Stimulated activated CD8-positive, alpha-beta memory T cell treated with anti-CD3 and anti-CD28 coated beads, Interleukin-15, amount 100 ng/mL, for 4 hours (primary cell): ENCODE measurements at places on chromosomes 1 and 21.

DNA sequence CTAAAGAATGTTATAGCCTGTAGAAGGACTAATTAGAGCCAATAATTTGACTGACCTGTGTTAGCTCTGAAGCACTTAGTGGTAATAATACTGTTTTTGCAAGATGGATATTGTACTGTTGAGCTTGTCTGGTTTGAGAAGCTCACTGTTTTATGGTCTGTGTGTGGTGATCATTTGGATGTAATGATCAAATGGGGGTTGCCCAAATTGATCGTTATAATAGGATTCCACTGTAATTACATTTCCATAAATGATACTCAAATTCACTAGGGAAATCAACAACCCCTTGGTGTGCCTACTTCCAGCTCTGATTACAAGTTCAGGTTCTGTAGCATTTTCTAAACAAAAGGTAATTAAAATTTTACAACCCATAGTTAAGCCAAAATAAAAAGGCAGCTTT lies 971.4 kb downstream of the TTLL7 start:
- no peak for DNase-seq

DNA sequence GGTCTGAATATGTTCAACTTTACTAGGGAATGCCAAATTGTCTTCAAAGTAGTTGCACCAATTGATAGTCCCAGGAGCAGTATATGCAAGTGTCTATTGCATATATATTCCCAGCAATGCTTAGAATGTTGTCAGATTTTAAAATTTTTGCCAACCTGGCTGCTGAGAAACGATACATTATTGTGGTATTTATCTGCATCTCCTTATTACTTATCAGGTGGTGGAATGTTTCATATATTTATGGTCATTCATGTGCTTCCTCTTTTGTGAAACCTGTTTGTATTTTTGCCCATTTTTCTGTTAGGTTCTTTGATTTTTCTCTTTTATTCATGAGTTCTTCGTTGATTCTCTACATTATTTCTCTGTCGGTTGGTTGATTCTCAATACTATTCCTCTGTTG lies 39.5 kb downstream of the COLGALT2 start:
- no peak for DNase-seq

DNA sequence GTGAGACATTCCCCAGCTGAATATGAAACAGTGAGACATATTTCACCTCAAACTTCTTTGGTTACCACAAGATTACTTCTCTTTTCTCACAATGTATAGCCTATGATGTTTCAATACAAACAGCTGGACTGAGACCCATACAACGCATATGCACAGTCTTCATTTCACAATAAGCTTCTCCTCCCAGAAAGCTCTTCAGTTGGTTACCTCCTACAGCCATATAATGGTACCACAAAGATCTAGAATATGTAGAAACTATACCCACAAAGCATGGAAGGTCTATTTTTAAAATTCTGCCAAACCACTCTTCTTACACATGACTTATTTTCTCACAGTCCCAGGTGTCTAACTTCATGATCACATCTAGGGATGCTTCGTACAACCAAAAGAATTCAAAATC lies 70.8 kb downstream of the JAK1 start:
- no peak for DNase-seq

- DNase-seq, result no peak
Observed at GRCh38 chr1:1255611-1256010, 9.1 kb upstream of the C1QTNF12 start.

GRCh38 chr1:245503548-245503947 lies 348.8 kb downstream of the KIF26B start:
- no peak for DNase-seq

- no peak for DNase-seq
Observed at GRCh38 chr1:55670331-55671082, 455.3 kb upstream of the USP24 start.

DNA sequence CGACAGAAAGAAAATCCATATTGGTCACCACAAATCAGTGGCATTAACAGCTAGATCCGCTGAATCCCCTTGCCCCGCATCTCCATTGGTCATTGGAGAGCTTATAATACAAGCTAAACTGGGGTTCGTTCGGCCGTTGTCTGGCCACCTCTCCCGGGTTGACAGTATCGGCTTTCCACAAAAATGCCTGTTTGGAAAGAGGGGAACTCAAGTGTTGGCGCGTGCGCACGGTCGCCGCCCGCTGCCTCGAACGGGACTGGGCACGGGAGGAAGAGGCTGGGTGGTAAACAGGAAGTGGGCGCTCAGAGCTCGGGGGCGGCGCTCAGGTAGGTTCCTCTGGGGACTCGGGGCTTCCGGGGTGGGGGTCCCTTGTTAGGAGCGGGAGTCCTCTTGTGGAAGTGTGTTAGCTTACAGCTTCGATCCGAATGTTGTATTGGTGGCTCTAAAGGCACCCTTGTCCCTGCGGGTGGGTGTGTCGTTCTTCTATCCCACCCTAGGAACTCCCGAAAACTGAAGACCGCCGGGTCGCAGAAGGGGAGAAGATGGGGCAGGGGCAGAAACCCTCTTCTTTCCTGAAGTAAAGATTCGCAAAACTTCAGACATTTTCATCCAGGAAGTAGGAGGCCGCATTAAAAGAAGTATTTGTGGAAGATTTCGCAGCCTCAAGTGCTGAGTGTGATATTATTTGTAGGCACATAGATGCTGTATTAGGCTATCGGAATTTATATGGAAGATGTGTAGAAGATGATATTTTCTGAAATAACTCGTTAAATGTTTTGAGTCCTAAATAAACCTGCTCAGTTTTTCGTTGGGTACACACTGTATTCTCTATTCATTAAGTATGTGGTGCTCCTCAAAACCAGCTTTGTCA lies 962 bp downstream of the BROX start:
- DNase-seq, result peak; percentile 81

- no peak for DNase-seq
Observed at GRCh38 chr1:237745545-237745944, 145.2 kb downstream of the ZP4 start.

- no peak for DNase-seq
Observed at GRCh38 chr1:42369471-42369870, 11.1 kb upstream of the RIMKLA start.

GRCh38 chr1:54132495-54132894 lies 20.3 kb downstream of the CDCP2 start:
- no peak for DNase-seq

DNA sequence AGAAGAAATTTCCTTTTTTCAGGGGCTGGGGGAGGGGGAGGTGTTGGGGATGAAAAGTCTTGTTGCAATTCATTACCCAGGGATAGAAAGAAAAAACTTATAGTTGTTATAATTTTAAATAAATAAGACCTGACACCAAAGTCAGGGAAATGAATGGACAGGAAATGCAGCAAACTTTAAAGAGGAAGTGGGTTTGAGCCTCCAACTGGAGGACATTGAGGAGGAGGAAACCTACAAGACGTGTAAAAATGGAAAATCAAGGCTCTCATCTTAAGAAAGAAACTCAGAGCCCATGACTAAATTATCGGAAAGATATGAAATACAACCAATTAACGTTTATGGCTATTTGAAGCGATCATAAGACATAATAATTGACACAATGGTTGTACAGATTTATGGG lies 54.4 kb downstream of the NIBAN1 start:
- DNase-seq, result no peak

GRCh38 chr21:45990741-45991605 lies 9.4 kb downstream of the COL6A1 start:
- no peak for DNase-seq

DNA sequence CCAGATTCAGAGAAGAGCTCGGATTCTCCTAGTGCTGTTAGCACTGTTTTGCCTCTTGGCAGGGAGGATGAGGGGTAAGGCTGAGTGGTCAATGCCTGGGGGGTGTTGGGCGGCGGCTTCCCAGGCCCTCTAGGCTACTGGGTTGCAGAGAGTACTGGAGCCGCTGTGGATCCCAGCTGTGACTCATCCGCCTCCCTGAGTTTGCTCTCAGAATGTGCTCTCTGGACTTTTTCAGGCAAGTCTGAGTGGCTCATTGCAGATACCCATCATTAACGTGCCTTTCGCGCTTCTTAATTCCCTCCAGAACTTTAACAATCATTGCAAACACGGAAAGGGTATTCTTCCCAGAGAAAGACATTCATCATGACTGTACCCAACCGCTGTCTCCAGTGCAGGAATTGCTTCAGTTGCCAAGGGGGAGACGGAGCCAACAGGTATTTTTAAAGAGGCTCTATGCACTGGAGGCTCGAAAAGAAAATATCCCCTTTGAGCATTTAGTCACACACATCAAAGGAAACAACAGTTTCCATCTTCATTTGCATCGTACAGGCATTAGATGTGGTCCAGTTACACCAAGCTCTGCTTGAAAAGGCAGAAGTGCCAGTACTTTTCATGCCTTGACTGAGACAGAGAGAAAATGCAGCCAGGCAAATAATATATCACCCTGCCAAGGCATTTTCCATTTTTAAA lies 14.4 kb upstream of the CAMTA1 start:
- no peak for DNase-seq

DNA sequence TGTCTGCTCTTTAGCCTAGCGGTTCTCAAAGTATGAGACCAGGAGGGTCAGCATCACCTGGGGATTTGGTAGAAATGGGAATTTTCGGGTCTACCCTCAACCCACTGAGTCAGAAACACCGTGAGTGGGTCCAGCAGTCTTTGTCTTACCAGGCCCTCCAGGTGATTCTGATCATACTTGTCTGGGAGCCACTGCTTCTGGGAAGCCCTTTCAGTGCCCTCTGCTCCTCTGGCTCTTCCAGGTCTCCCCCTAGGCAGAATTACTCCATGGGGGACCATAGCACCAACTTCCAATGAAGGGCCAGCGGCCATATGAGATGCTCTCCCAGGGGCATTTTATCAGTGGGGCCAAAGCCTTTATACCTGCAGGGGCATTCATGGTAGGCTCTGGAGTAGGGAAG lies 81.0 kb upstream of the ETV3 start:
- DNase-seq, result no peak

DNA sequence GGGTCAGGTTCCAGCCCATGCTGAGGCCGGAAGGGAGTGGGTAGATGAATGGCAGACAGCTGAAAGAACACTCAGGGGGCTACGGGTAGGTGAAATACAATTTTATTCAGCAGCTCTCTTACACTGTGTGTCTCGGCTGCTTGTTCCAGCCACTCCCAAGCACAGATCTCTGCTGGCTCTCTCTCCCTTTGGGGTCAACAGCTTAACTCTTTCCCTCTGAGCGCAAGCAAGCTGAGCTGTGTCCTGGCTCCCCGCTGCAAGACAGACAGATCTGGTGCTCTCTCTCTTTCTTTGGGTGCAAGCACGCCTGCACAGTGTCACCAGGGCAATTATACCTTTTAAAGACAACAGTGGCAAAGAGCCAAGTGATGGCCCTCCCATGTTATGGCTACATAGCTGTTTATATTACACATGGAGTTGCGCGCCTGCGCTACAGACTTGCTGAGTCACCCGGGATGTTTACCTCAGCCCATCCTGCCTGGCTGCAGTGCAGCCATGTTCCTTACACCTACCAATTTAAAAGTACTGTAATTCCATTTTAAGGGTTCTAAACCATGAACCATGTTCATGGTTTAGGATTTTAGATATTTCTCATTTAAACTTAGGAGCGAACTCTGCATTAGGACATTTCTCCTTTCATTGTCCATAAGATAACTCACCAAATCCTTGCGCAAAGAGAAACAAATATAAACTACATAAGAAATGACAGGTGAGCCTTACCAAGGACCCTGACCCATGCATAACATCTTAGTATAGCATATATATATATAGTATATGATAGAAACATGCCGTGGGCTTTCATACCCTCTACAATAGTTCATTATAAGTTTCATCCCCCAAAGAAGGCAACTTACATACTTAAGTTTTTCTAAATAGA lies 396.5 kb downstream of the SMYD3 start:
- no peak for DNase-seq

GRCh38 chr1:228047183-228047466 lies 35.4 kb upstream of the ARF1 start:
- DNase-seq, result no peak

GRCh38 chr1:15110128-15110866 lies 43.2 kb upstream of the TMEM51 start:
- DNase-seq, result no peak

- DNase-seq, result no peak
Observed at GRCh38 chr1:185237661-185238060, 79.4 kb downstream of the IVNS1ABP start.

GRCh38 chr1:86527306-86527705 lies 19.6 kb upstream of the CLCA4 start:
- DNase-seq, result no peak

DNA sequence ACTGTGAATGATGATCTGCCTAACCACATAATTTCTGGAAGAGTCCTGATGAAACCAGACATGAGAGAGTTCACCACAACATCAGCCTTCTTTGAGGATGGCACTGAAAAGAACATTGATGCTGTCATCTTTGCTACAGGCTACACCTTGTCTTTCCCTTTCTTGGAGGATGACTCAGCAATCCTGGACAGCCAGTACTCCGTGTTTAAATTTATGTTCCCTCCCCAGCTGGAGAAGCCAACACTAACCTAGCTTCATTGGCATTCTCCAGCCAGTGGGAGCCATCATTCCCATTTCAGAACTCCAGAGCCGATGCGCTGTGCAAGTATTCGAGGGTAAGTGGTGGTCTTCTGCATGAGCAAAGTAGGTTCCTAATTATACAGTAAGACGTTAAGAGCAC lies 164.1 kb upstream of the POGK start:
- no peak for DNase-seq

DNA sequence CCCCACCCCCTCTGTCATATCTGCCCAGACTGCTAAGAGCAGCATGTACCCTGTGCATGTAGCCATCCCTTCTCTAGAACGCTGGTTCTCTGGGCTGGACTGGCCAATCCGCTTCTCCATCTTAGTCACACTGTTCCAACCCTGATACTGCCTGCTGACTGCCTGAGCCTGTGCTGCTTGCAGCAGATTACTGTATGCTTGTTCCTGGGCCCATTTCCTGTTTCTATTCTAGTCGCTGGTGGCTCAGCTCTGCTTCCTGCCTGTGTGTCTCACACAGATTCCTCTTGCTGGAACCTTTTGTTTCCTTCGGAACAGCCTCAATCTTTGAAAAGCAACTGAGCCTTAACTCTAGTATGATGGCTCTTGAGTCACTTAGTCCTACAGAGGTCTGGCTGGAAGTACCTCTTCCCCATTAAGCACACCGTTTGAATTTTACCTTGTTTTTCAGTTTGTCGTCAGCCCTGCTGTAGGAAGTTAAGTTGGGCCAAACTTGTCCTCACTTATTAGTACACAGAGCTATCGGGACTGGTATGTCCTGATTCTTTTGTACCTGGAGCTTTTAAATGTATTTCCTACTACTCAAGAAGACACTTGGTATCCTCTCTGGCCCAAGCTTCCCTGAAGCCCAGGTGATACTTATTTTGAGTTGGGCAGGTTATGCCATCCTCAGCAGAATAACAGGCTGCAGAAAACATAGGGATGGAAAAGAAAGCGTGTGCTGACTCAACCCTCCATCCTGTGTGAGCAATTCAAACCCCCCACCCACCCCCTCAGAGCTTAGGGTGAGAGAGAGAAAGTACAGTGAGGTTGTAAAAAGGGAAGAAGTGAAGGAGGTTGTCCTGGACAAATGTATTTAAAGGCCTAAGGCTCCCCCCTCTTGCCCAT lies 43.4 kb upstream of the PIGV start:
- peak; percentile 79 for DNase-seq

- DNase-seq, result no peak
Observed at GRCh38 chr1:109796484-109797302, 33.0 kb upstream of the EPS8L3 start.

GRCh38 chr1:167186771-167187170 lies 33.9 kb upstream of the POU2F1 start:
- DNase-seq, result no peak

GRCh38 chr1:209641832-209642172 lies 10.4 kb downstream of the LAMB3 start:
- no peak for DNase-seq

GRCh38 chr1:32349211-32349708 lies 13.0 kb downstream of the FAM229A start:
- no peak for DNase-seq
